ENCODE measurements at places on chromosomes 6 and 20.
A peak's percentile ranks its signal among the peaks of the same experiment; 100 is the strongest.

- no peak for DNase-seq
These were observed 74.4 kb upstream of the BTBD3 start for GRCh38 chr20:11843289-11843688.

- peak; percentile 34 for DNase-seq
These were observed 45.3 kb upstream of the COL21A1 start for GRCh38 chr6:56292505-56293181.

GRCh38 chr20:40782043-40782368, 93.0 kb upstream of the MAFB start:
- DNase-seq: no peak

DNA sequence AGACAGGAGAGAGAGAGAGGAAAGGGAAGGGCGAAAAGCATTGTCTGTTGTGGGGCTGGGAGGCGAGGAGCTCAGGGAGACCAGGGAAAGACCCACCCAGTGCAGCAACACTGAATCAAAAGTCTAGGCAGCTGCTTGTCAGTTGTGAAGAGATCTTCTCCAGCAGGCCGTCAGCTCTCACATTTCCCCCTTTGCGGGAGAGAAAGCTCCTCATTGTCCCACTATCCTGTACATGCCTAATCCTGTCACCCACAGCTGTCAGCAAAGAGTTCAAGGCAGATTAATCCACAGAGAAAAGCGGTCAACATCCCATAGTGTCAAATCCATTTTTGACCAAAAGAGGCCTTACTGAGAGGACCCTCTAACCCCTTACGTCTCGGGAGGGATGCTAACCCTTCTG, 27.3 kb downstream of the RNF182 start:
- no peak for DNase-seq

GRCh38 chr20:10580700-10581099, 93.1 kb downstream of the JAG1 start:
- DNase-seq: no peak

Measured in CD14-positive monocyte (primary cell).